Retinal pigment epithelial cell (primary cell): ENCODE measurements at places on chromosomes 5 and 9.
A peak's percentile ranks its signal among the peaks of the same experiment; 100 is the strongest.

- DNase-seq: no peak
These were observed 141.6 kb downstream of the BOD1 start for GRCh38 chr5:173474881-173475287.

- DNase-seq: no peak
These were observed 2.4 kb upstream of the CCDC112 start for GRCh38 chr5:115298811-115299210.

GRCh38 chr9:99307851-99308250, 85.8 kb downstream of the SEC61B start:
- no peak for DNase-seq

- no peak for DNase-seq
These were observed 88.6 kb downstream of the KCNN2 start for GRCh38 chr5:114450437-114450836.

GRCh38 chr9:1044643-1045042, 5.5 kb upstream of the DMRT2 start:
- no peak for DNase-seq

- peak; percentile 54 for DNase-seq
These were observed 547.8 kb downstream of the CCDC171 start for GRCh38 chr9:16100537-16101091.
